ENCODE measurements at places on chromosomes 2 and 18. TPM values are rescaled to one million over a fixed set of nuclear protein-coding genes. Genes with fewer than 3 reads are reported as not detected.

The LRRC30 gene
- total RNA-seq = not detected

GRCh38 chr2:65024149-65024829 is 31.9 kb upstream of the CEP68 start:
- peak; percentile 81 for DNase-seq

GRCh38 chr2:238289574-238289973 is 1.2 kb upstream of the PER2 start:
- no peak for DNase-seq

The MRPL19 gene
- total RNA-seq = 54.6 TPM

DNA sequence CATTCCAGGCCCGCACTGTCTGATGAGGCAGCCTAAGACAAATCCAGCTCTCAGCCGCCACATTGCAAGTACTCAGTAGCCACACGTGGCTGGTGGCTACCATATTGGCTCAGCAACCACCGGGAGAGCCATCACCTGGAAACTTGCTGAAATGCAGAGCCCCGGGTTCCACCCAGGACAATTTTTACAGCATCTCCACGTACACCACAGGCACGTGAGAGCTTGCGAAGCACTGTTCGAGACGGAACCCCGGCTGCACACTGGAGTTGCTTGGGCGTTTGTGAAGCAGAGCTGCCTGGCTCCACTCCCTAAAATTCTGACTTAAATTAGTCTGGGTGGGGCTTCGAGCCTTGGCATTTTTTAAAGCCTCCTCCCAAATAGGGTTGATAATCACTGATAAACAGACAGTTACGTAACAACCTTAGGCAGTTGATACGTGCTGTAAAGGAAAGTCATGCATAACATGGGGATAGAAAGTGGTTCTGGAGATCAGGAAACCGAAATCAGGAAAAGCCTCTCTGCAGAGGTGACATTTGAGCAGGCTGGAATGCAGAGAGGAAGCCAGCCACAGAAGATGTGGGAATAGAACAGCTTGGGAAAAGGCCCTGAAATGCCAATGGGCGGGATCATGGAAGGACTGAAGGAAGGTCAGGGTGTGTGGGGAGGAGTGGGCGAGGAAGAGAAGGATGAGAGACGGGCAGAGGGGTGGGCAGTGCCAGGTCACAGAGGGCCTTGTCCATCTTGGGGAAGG is 6.2 kb downstream of the ASAP2 start:
- no peak for DNase-seq

- no peak for DNase-seq
These were observed 8.2 kb downstream of the WDR54 start for GRCh38 chr2:74429487-74430451.

The CRACDL gene
- total RNA-seq = 0.04 TPM

- DNase-seq = no peak
These were observed 192.6 kb upstream of the TWIST2 start for GRCh38 chr2:238655198-238655860.

DNA sequence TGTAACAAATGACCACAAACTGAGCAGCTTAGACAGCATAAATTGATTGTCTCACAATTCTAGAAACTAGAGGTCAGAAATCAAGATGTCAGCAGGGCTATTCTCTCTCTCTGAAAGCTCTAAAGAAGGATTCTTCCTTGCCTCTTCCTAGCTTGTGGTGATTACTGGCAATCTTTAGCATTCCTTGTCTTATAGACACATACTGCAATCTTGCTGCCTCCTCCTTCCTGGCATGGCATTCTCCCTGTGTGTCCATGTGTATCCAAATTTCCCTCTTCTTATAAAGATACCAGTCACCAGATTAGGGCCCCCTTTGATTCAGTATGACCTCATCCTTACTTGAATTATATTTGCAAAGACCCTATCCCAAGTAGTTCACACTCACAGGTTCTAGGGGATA is 2.3 kb downstream of the ASB3 start:
- peak; percentile 8 for DNase-seq

- no peak for DNase-seq
These were observed 220.1 kb downstream of the OSR1 start for GRCh38 chr2:19138264-19138825.

DNA sequence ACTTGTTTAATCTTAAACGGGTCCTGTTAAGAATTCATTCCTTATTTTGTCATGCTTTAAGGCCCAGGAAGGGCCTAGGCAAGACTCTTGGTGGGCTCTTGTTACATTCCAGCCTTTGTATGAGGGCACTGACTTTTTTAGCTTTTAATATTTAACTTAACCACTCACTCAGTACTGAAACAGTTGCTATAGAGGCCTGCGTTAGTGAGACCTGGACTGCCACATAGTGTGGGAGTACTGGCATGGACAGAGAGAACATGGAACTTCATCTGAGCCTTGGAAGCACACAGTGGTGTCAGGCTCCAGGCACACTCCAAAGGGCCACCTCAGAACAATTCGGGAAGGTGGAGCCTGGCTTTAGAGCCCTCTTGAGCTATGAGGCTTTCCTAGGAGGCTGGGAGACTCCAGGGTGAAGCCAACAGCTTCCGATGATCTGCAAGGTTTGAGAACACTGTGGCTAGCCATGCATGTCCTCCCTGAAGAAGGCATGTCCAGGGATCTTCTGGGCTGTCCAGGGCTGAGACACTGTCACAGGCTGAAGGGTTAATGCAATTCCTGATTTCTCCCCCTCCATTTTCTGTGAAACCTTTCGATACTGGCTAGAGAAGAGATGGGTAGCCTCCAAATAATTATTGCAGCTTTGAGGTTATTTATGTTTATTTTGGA is 155.4 kb upstream of the ACAA2 start:
- no peak for DNase-seq

The CDCA7 gene
- 24.2 TPM for total RNA-seq

DNA sequence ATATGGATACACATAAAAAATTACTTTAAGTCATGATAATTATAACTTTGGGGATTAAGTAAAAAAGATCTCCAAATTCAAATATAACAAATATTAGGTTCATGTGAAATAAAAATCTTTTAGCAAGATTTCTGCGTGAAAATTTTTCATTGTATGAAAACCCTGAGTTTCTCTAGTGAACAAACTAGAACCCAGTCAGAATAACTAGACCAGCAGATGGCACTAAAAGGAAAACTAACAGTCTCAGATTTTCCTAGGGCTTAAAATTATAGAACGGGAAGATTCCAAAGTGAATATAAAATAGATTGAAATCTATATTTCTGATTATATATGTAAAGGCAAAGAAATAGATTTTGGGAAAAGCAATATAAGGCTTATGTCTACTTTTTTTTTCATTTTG is 43.3 kb downstream of the TMEM200C start:
- DNase-seq = no peak

DNA sequence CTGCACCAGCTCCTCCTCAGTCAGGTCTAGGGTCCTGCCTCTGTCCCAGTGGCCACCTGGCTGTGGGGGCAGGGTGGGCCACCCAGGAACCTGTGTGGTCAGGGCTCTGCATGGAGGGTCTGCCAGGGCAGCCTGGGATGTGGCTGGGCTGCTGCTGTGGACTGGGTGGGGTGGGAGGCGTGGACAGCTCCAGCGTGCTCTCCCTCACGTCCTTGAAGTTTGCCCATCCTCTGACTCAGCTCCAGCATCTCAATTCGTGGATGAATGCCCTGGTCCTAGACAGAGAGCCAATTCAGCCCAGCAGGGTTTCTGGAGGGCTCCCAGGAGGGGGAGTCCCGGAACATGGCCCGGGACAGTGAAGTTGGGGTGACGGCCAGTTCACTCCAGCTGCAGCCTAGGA is 64.3 kb upstream of the EPAS1 start:
- peak; percentile 39 for DNase-seq

DNA sequence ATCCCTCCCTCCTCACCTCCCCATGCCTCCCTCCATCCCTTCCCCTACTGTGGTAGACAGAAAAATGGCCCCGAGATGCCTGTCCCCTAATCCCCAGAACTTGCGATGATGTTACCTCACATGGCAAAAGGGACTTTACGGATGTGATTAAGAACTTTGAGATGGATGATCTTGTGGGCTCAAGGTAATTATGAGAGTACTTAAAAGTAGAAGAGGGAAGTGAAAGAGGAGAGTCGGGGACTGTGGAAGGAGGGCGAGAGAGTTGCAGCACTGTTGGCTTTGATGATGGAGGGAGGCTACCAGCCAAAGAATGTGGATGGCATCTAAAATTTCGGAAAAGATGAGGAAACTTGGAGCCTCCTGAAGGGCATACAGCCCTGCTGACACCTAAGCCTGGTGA is 66.5 kb downstream of the AGAP1 start:
- no peak for DNase-seq

GRCh38 chr18:5893956-5894610 is 1.2 kb downstream of the TMEM200C start:
- DNase-seq = no peak

GRCh38 chr18:907885-908757 is 3.5 kb downstream of the ADCYAP1 start:
- no peak for DNase-seq

GRCh38 chr2:232038251-232038880 is 76.9 kb downstream of the DIS3L2 start:
- DNase-seq = no peak

DNA sequence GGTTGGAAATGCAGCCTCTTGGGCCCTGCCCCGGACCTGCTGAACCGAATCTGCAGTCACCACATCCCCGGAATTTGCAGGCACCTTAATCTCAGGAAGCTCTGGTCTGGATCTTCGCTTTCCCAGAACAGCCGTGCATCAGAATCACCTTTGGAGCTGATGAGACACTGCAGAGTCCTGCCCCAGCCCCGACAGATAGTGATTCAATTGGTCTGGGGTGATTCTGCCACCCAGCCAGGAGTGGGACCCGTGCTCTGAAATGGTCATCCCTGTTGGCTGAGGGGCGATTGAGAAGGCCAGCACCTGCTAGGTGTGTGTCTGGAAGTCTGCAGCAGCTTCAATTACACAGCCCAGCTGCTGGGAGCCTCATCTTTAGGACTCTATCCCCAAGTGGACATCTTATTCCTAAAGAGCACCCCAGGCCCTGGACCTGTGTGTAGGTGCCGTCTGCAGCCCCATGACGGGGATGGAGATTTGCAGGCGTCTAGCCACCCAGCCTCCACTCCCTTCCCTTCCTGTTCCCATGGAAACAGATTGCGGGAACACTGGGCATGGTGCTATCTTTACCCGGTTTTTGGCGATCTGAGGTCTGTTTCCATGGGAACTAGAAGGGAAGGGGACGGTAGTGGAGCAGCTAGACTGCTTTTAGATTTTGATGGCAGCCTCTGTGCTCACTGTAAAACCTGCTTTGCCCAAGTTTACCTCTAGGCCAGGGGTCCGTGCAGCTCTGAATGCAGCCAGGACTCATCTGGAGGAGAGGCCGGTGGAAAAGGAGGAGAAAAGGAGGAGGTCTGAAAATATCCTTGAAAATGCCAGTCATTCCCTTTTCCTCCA is 156.1 kb downstream of the LDLRAD4 start:
- DNase-seq = peak; percentile 70

The TMEM37 gene
- total RNA-seq = 1.5 TPM

The GREB1 gene
- 32.6 TPM for total RNA-seq

The EML6 gene
- total RNA-seq = 0.92 TPM

GRCh38 chr2:25887624-25888242 is 9.4 kb upstream of the ASXL2 start:
- no peak for DNase-seq

The PROKR1 gene
- 0.04 TPM for total RNA-seq

GRCh38 chr2:241853651-241854341 is 4.9 kb downstream of the PDCD1 start:
- DNase-seq = no peak

GRCh38 chr2:163612332-163612731 is 123.5 kb downstream of the FIGN start:
- DNase-seq = no peak

- no peak for DNase-seq
These were observed 17.7 kb upstream of the RGPD4 start for GRCh38 chr2:107808959-107809358.

The IL36RN gene
- not detected for total RNA-seq

The INHBB gene
- total RNA-seq = not detected

- peak; percentile 11 for DNase-seq
These were observed 99.7 kb upstream of the UGP2 start for GRCh38 chr2:63741884-63742579.

- DNase-seq = no peak
These were observed 3.3 kb downstream of the SNORC start for GRCh38 chr2:232873292-232873908.

DNA sequence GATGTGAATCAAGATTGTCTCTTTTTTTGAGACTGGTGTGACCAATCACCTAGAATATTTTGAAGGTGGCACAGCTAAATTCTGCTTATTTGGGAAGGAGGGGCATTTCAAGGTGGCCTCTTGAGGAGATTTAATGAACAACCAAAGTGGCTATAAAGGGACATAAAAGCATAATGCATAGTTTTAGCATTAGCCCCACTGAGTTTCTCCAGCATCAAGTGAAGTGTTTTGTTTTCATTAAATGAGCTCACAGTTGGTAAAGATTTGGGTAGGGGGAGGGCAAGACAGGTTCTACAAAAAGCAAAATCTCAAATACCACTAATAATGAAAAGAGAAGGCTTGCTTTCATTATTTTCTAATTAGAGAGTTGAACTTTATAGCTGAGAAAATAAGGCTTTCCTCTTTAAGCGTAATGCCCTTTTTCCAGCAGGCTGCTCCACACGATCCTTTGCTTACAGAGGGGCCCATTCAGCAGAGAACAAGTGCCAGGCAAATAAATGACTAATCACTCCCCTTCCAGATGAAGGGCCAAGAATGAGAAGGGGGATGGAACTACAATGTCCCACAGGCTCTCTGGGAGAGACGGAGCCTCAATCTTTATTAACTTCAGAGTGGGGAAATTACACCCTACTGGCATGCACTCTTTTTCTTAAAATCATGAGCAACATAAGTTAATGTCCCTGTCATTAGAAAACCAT is 35.9 kb downstream of the LHCGR start:
- no peak for DNase-seq

DNA sequence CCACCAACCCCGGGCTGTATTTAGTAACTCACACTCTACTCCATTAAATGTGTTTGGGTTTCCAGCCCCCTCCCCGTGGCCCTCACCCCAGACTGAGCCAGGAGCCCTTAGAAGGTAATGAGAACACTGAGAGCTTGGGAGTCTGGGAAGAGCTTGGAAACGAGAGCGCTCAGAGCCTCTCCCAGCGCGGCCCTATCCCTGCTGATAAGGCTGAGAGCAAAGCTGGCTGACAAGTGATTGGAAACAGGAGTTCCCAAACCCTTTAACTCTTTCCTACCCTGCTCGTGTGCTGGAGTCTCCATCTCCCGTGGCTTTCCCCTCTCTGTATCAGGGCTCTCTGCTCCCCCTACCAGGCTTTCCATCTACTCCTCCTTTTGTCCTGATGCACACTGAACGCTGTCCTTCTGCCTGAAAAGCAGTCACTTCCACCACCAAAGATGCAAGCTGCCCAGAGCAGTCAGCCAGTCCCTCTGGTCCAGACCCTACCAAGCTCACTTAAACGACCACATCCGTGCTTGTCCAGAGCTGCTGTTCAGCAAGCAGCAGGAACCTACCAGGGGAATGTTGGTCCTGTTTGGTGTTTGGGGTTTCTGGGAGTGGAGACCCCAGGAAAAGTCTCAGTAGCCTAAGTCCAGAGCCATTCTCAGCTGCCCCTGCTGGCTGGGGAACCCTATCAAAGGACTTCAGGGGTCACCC is 100.0 kb upstream of the PKDCC start:
- peak; percentile 76 for DNase-seq

DNA sequence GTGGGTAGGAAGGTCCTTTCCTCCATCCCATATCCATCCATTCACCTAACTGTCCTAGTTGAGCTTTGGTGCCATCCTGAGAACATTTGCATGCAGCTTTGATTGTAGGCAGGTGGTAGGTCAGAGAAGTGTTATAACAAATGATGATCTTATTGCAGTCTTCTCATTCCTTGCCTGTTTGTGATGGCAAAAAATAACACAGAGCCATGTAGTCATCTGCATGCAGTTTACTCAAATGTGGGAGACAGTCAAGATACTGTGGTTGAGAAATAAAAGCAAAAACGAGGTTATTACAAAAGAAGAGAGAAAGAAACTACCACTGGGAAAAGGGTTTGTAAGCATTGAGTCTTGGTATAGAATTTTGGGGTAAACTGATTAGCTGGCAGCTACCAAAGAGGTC is 66.3 kb downstream of the AOX1 start:
- DNase-seq = no peak

Data from cardiac muscle cell (in vitro differentiated cells and primary cell).